EL (cell line): ENCODE measurements at places on chromosomes 5 and 9.

- DNase-seq: no peak
Measured at GRCh38 chr5:80215523-80215922, 40.3 kb downstream of the SERINC5 start.

DNA sequence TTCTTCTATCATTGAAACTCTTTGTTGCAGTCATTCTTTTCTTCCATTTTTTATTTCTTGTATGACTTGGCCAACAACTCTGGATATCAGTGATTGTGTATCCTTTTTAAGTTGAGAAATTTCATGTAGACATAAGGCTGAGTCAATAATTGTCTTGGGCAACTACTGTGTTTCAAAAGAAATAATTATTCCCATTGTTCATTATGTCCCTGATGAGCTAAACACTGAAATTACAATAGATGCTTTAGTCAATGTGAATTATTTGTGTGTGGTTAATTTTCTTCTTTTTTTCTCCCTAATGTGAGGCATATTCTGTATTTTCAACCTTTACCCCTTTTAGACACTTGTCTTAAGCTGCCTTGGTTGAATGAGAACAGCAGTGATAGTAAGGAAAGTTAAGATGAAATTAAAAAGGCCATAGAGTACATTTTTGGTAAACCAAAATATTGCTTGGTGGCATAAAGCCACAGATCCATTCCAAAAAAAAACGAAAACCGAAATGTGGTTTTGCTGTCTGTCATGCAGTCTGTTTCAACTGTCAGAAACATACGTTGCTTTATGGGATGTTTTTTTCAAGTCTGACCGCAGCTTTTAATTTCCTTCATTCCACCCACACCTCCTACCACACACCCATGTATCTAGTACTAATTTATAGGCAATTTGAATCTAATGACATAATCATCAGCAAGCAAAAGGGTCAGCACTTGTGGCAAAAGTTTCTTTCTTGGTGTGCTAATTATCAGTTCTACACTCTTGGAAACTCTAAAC is 21.1 kb downstream of the TLE4 start:
- DNase-seq: no peak

- DNase-seq: no peak
Measured at GRCh38 chr5:176521699-176522263, 15.4 kb downstream of the RNF44 start.

GRCh38 chr9:5446451-5447236 is 3.7 kb upstream of the CD274 start:
- peak; percentile 56 for DNase-seq

GRCh38 chr9:134165357-134166315 is 1.3 kb upstream of the RNU6ATAC start:
- DNase-seq: peak; percentile 24

- DNase-seq: no peak
Measured at GRCh38 chr9:98911042-98911441, 32.7 kb upstream of the COL15A1 start.

DNA sequence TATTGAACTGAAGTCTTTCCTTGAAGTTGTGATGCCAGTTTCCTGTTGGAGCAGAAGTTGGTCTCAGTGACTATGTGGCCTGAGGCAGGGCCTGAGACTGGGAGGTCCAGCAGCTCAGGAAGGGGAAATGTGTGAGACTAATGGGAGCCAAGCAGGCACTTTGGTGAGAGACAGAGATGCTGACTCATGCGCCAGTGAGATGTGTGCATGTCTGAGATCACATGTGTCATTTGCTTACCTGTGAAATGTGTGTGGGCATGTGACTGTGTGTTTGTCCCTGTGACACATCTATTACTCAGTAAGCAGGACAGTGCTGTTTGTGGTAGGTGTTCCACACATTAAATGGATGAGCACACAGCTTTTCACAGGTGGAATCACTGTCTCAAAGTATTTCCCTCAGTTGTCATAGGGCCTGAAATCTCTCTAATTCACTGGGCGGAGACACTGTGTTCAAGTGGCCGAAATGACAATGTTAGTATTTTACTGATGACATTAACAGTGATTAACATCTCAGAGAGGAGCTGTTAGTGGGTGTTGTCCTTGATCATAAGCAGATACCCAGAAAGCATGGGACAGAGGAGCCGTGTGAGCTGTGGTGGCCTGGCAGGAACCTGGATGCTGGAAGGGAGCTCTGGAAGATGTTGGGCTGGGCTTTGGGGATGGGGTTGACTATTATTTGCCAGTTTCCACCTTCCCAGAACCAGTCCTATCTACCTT is 7.4 kb downstream of the NPR2 start:
- peak; percentile 77 for DNase-seq

GRCh38 chr5:148910686-148911361 is 84.4 kb downstream of the ADRB2 start:
- DNase-seq: peak; percentile 97

DNA sequence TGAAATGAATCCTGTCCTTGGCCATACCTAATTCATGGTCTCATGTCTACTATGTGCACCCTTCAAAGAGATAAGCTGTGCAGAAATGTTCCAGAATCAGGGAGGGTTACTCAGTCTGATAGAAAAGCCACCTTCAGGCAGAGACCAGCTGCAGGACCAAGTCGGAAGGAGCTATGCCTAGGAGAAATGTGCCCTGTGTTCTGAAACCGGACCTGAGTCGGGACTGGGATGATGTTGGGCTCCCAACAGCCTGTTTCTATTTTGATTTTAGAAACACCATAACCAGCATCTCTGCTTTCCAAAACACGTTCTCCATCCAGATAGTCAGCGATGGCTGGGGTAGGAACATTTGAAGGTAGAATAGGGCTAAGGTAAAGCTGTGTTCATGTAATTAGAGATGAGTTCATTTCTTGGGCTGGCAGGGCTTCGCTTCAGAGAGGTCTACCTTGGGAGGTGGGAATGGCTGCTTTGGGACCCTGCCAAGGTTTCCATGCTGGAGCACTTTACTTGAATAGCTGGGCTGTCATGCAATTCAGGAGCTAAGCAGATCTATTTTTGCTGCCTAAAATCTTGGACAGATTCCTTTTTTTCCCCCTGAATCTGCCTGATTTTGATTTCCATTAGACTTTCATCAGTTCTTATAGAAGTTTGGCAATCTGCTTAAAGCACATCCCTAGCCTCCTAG is 2.8 kb downstream of the ADCY2 start:
- DNase-seq: no peak

DNA sequence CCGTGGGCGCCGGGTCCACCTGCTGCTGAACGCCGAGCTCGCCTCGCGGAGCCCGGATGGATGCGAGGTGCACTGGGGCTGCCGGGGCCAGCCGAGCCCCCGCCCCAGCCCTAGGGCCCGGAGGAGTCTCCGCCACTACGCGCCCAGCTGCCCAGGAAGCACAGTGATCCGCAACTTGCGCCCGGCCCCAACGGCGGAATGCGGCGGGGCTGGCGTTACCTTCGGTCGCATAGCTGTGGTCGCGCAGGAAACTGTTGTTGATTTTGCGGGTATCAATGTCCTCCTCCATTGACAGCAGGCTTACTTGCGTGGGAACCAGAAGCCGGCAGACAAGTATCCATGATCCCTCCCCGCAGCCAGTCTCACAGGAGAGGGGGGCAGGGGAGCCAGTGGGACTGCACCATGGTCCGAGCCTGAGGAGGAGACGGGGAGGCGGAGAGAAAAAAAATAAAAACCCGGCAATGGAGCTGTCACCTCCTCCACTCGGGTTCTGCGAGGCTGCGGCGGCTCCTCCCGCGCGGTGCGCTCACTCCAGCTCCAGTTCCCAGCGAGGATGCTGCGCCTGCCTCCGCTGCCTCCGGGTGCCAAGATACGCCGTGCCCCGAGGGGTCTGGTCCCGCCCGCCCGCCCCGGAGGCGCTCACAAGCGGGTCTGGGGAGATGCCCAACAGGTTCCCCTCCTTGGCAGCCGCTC is 628 bp downstream of the PPP2R2B start:
- peak; percentile 21 for DNase-seq

DNA sequence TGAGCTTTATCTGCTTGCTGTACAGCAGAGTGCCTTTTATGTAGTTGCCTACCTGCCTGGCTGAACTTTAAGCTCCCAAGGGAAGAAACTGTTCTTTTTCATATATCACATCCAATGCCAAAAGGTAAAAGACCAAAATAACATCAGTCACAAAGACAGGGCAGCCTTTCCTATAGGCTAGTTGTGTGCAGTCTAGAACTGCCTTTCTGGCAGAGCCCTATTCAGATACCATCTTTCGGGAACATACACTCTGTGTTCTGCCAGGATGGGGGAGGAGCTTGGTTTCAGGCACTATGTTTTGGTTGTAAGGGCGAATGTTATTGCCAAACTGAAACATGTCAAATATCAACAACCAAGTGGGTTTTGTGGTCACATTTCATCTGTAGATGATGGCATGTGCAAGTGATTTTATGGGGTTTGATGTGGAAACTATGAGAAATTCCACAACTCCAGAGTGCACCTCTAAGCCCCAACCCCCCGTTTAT is 314.5 kb downstream of the ADGRV1 start:
- no peak for DNase-seq

DNA sequence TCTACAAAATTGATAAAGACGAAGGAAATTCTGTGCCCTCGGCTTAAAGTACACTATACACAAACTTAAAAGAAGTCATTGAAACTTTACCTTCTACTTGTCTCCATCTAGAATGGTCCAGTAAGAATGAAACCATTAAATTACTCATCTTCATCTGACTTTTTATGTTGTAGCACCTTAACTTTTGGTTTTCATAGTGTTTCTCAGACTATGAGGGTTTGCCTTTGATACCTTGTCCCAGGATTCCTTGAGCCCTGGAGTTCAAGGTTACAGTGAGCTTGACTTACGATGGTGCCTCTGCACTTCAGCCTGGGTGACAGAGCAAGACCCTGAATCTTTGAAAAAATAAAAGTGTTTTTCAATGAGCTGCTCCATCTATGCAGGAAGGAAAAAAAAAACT is 132.2 kb downstream of the CDC42SE2 start:
- no peak for DNase-seq

DNA sequence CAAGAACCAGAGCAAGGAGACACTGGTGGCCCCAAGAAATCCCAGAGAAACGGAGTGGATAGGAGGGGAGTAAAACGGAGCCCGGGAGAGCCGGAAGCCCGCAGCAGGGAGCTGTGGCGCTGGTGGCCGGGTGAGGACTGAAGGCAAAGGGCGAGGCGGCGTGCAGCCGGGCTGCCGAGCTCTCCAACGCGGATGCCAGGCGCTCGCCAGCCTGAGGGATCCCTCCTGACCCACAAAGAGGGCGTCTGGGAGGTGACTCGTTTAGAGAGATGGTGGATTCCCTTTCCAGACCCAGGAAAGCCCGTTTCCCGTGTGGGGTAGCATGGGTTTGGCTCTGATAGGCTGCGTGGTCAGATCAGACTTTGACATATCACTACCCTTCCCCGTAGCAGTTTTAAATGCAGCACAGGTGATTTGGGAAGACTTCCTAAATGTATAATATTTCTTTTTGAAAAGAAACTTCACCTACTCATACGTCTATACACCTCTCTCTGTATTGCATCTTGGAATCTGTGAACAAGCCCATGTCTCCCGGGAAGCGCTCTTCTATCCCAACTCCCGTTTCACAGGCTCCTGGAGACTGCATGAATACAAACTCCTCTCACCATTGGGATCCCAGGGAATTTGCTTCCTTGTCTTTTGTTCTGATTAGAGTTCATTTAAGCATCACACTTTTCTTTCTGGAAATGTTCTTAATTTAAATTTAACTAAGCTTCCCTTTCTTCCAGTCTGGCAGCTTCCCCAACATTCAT is 158.1 kb downstream of the C9orf152 start:
- DNase-seq: peak; percentile 53

GRCh38 chr5:88698290-88698689 is 184.7 kb downstream of the MEF2C start:
- no peak for DNase-seq

DNA sequence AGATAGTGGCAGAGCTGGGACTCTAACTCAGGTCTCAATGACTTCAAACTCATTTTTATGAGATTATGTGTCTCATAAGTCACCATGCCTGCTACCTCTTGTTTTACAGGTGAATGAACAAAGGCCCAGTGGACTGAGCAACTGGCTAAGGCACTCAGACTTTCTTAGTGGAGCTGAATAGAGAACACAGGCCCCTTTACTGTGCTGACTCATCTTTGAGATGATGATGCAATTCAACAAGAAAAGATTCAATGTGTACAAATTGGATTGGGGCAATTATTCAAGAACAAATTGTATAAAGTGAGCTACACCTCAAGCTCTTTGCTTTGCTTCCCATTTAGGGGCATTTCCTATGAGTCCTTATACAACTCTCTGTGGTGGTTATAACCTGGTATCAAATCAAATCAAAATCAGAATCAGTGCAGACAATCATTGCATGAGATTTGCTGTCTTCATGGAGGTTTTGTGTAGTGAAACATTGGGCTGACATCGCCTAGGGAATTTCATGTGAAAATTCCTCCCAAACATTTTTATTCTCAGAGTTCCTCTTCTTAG is 84.3 kb upstream of the PPP2R2B start:
- peak; percentile 30 for DNase-seq
